ENCODE measurements at places on chromosomes 13 and 19.
A peak's percentile ranks its signal among the peaks of the same experiment; 100 is the strongest.

GRCh38 chr13:104098421-104098820, 1032.2 kb upstream of the SLC10A2 start:
- DNase-seq, result no peak

GRCh38 chr13:71218960-71219359, 648.0 kb downstream of the DACH1 start:
- DNase-seq, result peak; percentile 45

DNA sequence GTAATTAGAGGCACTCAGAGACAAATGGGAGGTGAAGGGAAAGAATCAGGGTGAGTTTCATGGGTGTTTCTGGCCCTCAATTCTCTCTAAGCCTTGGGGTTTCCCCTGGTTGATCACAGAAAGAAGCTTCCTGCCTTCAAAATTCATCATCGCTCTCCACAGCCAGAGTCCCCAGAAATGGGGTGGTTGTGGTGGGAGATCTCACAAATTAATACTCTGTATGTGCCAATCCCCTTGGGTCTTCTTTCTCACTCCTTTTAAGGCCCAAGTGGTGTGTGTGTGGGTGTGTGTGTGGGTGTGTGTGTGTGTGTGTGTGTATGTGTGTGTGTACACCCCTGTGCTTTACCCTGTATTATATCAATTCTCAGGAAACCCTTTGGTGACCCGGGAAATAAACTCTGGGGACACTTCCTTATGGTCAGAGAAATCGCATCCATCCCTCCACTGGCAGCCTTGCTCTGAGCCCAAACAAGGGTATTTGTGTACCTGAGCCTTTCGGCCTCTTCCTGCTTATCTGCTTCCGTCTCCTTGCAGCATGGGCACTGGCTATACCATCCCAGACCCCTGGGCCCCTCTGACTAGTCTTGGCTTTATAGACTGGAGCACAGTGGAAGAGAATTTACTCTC, 2.8 kb upstream of the FCGBP start:
- no peak for DNase-seq

DNA sequence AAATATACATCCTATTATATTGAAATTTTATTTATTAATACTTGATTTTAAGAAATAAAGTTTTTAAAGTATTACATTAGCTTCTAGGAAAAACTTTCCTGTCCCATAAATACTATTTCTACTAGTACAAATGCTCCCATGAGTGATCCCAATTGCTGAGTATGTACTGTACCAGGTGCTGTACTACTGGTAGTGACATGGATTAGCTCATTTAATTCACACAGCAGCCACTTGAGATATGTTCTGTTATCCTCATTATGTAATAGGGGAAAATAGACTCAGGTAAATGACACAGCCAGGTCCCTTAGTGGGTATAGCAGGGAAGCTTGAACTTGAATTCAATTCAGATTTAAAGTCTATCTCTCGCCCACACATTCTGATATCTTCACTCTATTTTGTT, 363.1 kb downstream of the FGF14 start:
- no peak for DNase-seq

GRCh38 chr13:77431449-77431848, 104.1 kb upstream of the SCEL start:
- DNase-seq, result no peak

GRCh38 chr19:40607311-40608239, 6.4 kb downstream of the LTBP4 start:
- no peak for DNase-seq

- no peak for DNase-seq
These were observed at the start of gene MUC16 for GRCh38 chr19:9009935-9010651. Gene MUC16, minus strand, starts transcription at chr19:9010409.

- DNase-seq, result no peak
These were observed 185.3 kb downstream of the LHFPL6 start for GRCh38 chr13:39417643-39418042.

DNA sequence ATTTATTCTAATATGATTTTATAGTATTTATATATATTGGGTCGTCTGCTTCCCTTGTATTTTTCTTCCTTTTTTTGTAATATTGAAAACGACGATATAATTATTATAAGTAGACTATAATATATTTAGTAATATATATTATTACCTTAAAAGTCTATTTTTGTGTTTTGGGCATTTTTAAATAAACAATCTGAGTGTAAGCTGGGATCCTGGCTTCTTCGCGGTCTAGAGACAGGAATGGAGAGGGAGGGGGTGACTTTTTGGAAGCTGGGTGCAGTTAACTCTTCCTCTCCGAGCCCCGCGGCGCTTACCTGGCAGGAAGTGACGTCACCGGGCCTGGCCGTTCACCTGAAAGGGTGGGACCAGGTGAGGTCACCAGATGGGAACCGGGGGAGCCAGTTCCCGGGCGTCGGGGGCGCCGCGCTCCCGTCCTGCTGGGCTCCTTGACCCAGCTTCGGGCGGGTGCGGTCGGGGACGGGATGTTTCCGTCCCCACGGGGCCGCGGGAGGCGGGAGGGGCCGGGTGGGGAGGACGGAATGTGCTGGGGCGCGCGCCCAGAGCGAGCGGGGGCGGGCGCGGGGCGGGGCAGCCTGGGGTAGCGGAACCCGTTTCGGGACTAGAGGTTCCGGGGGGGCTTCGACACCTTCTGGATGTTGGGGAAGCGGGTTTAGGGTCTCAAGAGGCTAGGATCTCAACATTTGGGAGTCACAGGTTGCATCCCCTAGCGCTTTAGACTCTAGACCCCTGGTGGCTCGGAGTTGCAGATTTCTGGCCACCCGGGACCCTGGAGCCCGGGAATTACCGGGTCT, 2.8 kb downstream of the ZFP36 start:
- peak; percentile 97 for DNase-seq

DNA sequence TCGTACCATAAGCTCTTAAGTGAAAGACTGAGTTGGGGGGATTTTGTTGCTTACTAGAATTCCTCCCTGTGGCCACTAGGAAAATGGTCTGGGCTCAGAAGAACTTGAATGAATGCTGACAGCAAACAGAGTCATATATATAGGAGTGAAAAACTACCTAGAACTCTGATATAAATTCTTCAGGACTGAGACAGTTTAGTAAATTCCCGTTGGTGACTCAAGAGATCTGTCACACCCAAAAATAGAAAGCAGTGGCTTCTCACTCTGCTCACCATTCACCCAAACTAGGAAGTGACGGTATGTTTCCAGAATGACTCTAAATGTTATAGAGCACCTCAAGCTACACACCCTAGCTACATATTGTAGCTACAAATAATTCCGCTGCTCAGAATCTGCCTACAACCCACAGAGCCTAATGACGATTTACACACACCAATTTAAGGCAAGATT, 116.2 kb downstream of the TBC1D4 start:
- DNase-seq, result no peak

DNA sequence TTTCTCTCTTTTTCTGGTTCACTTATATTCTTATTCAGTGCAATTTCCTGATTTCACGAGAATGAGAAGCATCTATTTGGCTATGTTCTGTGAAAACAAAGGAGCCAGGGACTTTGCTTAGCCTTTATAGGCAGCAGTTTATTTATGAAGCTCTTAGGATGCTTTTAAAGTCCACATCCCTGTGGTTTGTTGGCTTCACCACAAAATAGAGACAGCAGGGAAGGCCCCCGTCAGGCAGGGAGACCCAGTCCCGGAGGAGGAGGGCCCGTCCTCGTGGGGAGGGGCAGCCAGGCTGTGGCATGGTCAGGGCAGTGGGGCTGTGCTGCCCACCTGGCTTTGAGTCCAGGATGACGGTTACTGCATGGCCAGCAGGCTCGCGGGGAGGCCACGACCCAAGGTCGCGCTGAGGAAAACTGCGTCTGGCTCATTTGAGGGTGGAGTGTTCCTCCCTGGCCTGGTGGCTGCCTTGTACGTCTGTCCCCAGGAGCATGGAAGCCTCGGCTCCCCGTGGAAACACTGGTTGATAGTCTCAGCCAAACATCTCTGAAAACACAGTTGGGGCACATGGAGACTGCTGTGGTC, 92.7 kb downstream of the ATP11A start:
- no peak for DNase-seq

- DNase-seq, result peak; percentile 2
These were observed 460.3 kb upstream of the KLHL1 start for GRCh38 chr13:70568571-70568970.

DNA sequence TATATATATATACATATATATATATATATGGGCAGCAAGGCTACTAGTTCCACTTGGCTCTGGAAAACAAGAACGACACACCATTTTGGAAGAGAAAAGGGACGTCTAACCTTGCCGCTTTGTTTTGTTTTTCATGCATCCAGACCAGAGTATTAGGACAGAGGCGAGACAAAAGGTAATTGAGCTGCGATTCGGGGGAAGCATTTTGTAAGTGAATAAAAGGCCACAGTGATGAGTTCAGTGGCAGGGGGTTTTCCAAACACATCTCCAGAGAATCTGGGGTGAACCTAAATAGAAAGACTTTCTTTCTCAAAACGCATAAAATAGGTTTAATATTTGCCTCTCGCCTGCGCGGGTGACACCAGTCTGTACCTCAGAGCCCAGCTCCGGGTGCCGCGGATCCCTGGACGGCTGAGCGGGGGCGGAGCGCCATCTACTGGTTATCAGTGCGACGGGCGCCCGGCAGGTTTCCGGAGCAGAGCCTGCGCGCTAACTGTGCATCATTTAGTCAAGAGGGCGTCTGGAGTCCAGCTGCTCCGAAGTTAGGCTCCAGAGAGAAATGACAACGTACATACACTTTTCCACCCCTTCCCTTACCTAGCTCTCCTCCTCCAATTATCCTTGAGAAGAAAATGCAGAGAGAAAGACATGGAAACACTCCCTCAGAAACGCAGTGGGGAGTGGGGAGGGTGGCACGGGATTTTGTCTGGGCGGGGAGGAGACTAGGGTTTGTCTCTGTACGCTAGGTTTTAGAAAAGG, 262.3 kb downstream of the TBC1D4 start:
- peak; percentile 79 for DNase-seq

DNA sequence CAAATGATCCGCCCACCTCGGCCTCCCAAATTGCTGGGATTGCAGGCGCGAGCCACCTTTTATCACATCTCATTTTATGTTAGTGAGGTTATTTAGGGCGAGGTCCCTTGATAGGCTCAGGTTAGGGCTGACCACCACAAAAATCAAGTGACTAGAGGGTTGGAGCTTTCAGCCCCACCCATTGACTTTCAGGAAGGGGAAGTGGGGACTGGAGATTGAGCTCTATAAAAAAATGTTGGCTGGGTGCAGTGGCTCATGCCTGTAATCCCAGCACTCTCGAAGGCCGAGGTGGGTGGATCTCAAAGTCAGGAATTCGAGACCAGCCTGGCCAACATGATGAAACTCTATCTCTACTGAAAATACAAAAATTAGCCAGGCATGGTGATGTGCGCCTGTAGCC, 20.1 kb downstream of the FPR3 start:
- no peak for DNase-seq

DNA sequence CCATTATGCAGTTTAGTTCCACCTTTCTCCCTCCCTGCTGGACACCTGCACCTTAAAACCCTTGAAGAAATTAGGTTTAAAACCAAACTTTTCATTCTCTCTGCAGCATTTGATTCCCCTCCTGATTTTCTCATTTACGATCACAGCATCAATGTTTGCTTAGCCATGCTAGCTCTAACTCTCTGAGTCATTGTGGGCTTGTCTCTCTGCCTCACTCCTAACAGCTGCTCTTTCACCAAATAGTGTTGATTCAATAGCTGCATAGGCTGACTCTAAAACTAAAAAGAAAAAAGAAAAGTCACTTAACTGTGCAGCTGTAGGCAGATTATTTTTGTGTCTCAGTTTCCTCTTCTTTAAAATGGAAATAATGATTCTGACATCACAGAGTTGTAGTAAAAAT, 1124.9 kb downstream of the DIAPH3 start:
- DNase-seq, result peak; percentile 5

- no peak for DNase-seq
These were observed 8.3 kb downstream of the ZNF837 start for GRCh38 chr19:58372311-58373133.

DNA sequence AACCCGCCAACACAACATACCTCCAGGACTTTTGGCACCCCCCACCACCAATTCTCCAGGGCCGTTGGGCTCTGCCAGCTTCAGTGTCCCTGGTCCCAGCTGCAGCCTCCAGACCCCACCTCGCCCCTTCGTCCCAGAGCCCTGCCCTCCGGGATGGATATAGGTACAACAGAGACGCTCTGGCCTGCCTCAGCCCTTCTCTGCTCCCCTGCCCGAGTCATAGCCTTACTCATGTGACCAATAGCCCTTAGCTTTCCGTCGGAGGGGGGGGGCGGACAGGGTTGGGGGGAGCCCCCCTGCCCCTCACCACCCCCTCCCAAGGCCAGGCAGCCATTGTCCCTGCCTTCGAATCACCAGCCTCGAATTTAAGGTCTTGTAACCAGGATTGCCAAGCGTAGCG, 70.8 kb upstream of the NFIC start:
- no peak for DNase-seq

GRCh38 chr13:41401366-41401765, 56.0 kb upstream of the RGCC start:
- no peak for DNase-seq

GRCh38 chr19:30132343-30133075, 190.5 kb downstream of the URI1 start:
- no peak for DNase-seq

DNA sequence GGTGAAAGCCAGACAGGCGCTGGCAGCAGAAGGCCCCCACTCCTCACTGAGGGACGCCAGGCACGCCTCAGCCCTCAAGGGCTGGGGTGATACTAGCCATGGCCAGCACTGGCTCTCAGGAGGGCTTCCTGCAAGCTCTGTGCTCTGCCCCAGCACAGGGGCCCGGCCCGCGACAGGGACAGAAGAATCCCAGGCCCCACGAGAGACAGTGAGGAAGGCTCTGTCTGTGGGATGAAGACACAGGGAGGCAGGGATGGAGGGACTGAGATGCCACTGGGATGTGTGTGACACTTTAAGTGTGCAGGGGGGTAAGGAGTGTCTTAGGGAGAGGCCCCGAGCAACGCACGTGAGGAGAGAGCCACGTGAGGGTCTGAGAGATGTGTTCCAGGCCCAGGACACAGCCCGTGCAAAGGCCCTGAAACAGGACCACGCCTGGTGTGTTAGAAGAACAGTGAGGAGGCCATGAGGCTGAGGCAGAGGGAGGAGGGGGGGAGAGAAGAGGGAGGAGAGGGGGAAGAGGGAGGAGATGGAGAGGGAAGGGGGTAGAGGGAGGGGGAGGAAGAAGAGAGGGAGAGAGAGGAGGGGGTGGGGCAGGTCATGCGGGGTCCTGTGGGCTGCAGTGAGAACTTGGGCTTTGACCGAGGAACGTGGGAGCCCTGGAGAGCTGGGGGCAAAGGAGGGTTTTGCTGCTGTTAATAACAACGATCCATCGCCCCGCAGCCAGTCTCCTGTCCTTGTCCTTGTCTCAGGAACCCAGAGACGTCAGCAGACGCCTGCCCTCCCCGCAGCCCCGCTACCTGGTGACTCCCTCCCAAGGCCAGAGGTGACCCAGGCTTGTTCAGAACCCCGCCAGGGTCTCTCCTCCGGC, 7.2 kb downstream of the RPL36 start:
- DNase-seq, result no peak

DNA sequence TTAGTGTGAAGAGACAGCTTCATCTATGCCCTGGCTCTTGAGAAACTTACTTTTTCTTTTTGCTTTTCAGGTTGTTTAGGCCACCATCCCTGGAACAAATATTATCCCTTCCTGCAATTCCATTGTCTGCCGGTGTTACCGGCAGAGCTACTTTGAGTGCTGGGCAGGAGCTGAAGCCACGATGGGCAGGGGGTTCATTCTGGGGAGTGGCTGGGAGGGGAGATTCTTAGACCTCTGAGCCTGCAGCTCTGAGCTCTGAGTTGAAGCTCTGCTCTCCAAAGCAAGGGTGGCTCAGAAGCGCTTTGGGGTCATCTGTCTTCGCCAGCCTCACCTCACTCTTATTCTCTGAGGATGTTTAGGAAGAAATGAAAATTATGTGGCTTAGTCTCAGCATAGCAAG, 1066.6 kb upstream of the SLC10A2 start:
- no peak for DNase-seq

- DNase-seq, result no peak
These were observed 3.4 kb downstream of the BSG start for GRCh38 chr19:575527-576506.

Measured in NCI-H2171 (cell line).